ENCODE measurements at places on chromosomes 1 and 21. TPM values are rescaled to one million over a fixed set of nuclear protein-coding genes. Genes with fewer than 3 reads are reported as not detected.

GRCh38 chr1:245416781-245417180 lies 262.0 kb downstream of the KIF26B start:
- DNase-seq: no peak

DNA sequence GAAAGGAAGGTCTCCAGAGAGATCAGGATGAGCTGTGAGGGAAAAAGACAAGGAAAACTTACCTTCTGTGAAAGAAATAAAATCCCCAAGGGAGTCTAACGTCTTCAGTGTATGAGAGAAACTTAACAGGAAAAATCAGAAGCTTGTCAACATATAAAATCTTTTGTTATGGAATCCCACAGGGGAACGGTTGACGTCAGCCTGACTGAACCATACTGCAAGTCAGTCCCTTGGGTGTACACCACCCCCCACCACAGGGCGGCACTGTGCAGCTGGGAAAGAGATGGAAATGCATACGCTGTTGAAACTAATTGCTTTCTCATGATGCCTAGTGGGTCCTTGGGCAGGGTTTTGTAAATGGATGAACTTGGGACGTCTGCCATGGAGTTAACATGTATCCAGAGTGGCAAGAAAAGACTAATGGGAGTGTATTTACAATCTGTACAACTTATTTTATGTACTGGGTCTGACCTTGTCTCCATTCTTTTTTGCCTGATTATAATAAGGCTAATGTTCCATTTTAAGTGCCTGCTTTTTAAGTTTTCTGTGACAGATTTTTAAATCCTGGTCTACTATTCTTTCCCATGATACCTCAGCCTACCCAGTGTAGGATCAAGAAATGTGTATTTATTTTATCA lies 22.7 kb downstream of the UTP25 start:
- DNase-seq: peak; percentile 68

GRCh38 chr21:27693376-27693775 lies 726.5 kb upstream of the ADAMTS5 start:
- no peak for DNase-seq

HPDL gene
- total RNA-seq: not detected

DNA sequence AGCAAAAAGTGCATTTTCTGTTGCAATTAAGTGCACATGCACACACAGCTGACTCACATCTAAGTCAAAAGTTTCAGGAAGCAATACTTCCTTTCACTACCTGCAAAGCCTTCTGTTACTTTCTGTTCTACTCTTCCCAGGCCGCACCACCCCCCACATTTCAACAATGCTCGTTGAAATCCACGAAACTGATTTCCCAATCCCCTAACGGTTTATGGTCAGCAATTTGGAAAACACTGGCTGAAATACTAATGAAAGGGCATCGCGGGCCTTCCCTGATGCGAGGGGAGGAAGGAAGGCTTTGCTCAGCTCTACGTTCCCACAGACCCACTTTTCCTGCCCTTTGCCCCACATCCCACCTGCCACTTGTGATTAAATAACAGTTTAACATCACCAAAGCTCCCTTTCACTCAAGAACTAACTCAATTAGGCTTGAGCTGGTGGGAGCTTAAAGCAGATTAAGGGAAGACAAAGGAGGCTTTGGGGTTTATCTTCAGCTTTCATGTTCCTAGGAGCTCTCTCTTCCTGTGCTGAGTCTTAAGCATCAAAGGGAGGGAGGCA lies 243.2 kb upstream of the RAB4A start:
- no peak for DNase-seq

DNA sequence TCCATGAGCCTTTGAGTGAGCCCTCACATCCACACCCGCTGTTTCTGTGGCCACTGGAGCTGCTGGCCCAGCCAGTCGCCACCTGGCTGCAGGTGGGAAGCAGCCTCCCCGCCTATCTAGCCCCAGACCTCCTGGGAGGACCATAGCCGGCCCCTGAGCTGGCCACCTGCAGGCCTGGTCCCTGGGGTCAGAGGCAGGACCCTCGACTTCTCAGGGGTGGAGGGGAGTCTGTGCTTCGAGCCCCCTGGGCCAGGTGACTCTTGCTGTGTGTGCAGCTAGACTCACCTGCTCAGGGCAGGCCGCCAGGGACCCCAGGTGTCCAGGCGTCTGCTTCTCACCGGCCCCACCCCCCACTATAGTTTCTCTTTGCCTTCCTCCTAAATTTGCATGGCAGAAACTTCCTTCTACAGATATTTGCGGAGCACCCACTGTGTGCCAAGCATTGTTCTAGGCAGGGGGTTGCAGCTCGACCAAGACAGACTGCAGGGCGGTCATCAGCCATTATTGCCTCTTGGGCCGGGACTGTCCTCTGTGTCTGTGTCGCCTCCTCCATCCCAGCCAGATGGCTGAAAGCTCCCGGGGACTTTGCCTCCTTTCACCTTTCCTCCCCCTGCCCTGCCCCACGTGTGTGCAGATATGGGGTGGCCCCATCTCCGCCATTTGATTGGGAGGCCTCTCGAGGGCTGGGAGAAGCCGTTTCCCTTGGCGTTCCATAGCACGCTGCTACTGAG lies 27.3 kb downstream of the SPSB1 start:
- no peak for DNase-seq

DNA sequence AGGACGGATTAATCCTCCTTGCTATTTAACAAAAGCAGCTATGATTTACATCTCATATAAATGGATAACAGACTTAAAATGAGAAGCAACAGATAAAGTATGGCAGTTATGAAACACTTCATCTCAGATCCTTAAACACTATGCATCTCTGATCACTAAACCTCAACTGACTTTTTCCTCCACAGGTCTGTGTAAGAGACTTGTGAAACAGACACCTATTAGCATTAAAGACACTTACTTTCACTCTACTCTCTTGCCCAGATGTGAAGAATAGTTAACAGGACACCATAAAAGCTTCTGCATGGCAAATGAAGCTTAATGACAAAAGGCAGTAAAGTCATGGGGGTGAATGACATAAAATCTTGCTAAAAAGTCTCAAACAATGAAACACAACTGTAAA lies 6.2 kb downstream of the LIN9 start:
- DNase-seq: no peak

GRCh38 chr1:14261395-14261794 lies 337.1 kb upstream of the KAZN start:
- no peak for DNase-seq

WNT3A gene
- total RNA-seq: not detected

GRCh38 chr1:46175243-46175642 lies 356 bp downstream of the TSPAN1 start:
- DNase-seq: no peak

- DNase-seq: no peak
Observed at GRCh38 chr1:67704351-67704750, 19.4 kb downstream of the GADD45A start.

AMY2A gene
- 0.33 TPM for total RNA-seq

GRCh38 chr1:61506236-61506635 lies 218.7 kb downstream of the TM2D1 start:
- DNase-seq: no peak

- peak; percentile 43 for DNase-seq
Observed at GRCh38 chr1:53959664-53960250, 13.6 kb downstream of the LRRC42 start.

GRCh38 chr1:31775210-31775999 lies 11.3 kb upstream of the ADGRB2 start:
- no peak for DNase-seq

GRCh38 chr1:7292714-7293419 lies 478.2 kb upstream of the VAMP3 start:
- no peak for DNase-seq

FAM163A gene
- not detected for total RNA-seq

GBP6 gene
- not detected for total RNA-seq

Measured in K562 (cell line).